Stimulated activated CD4-positive, alpha-beta T cell treated with anti-CD3 and anti-CD28 coated beads, Interleukin-12 subunit alpha, Interleukin-12 subunit beta, amount 100 ng/mL, for 4 hours (primary cell): ENCODE measurements at places on chromosomes 5 and 9.

DNA sequence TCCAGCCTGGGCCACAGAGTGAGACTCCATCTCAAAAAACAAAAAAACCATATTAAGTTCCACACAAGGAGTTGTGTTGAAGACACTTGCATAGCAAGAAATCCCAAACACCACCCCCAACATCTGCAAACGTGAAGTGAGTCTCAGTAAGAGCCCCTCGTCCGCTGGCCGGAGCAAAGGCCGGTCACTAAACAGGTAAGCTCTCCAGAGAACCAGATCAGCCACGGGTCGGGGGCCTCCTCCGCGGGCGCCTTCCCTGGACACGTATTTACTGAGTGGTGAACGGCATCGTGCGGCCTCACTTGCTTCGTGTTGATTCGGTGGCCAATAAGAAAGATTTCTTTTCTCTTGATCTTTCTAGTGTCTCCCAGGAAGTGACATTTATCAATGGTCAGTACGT is 93.6 kb downstream of the MRPL36 start:
- no peak for DNase-seq

DNA sequence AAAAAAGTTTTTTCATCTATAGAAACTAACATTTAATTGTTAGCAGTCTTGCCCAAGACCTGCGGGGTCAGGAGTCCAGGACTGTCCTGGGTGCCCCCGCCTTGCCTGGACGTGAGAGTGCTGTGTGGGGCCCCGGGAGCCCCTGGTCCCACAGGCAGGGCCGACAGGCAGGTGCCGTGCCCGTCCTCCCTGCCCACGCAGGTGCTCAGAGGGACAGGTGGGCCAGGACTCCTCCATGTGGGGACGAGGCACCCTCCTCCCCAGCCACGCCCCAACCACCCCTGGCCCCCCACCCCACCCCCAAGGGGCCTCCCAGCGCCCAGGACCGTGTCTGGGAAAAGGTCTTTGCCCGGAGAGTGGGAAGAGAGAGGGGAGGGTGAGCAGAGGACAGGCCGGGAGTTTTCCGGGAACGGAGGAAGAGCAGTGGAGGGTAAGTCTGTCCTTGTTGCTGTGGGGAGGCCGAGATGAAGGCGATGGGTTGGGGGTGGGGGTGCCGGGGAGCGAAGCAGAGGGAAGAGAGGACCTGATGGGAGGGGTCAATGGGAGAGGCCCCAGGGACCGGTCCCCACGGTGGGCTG is 2.7 kb upstream of the LCN12 start:
- no peak for DNase-seq

GRCh38 chr5:112653638-112654205 is 84.0 kb upstream of the APC start:
- DNase-seq, result no peak

DNA sequence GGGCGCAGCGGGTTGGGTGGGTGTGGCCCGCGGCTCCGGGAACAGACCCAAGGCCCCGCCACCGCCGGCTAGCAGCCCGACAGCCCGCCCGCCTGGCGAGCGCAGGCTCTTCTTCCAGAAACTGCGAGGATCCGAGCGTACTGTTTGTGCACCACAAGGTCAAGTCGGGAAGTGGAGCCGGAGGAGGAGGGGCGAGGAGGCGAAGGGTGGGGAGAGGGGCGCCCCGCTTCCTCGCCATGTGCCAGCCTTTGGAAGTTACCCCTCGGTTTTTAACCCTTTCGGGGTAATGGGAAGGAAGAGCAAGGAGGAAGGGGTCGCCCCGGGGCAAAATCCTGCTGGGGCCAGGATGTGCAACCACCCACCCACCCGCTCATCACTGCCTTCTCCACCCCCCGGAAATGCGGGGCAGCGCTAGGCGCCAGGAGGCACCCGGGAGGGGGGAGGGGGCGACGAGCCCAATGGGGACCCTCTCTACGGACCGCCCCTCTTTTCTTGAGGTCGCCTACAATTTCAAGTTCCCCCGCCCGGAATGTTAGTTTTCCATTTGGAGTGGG is 1.1 kb upstream of the JADE2 start:
- peak; percentile 63 for DNase-seq

GRCh38 chr5:37005252-37005651 is 128.7 kb downstream of the NIPBL start:
- DNase-seq, result no peak

DNA sequence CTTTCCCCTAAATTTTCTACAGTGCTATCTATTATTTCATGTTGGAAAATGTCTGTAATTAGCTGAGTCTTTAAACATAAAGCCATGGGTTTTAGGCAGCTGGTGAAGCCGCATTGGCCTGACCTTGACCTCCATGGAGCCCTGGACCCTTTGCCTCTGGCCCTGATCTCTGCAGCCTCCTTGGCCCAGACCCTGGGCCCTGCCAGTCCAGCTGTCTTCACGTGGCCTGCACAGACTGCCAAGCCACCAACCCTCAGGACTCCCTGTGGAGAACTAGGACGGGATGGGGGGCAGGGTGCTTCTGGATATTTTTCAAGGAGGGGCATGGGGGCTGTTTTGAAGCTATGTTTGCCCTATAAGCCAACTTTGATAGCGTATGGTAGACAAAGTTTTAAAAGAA is 29.8 kb upstream of the PPARGC1B start:
- DNase-seq, result no peak

DNA sequence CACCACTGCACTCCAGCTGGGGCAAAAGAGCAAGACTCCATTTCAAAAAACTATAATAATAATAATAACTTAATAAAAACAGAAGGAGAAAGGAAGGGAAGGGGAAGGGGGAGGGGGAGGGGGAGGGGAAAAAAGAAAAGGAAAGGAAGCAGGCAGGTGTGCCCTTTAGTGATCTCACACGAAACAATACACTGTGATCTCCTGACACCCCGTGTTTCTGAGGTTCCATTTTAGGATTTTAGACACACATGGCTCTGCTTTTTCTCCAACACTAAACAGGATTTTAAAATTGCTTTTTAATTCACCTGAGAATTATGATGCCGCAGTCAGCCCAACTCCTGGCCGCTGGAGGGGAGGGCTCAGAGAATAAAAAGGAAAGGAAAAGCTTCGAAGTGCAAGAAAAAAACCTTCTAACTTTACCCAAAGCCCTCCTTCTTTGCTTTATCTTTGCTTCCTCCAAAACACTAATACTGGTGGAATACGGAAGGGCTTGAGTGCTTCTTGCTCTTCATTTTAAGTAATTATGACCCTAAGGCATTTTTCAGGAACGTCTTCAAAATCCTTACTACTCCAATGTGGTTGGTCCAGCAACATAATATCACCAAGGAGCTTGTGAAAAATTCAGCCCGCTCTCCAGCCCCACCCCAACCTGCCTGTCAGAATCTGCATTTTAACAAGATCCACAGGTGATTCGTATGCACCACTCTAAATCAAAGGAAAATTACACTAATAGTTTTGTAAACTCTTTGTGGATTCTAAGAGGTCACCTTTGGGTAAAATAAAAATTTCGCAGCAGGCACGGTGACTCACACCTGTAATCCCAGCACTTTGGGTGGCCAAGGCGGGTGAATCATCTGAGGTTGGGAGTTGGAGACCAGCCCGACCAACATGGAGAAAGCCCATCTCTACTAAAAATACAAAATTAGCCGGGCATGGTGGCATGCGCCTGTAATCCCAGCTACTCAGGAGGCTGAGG is 66.0 kb downstream of the MYO10 start:
- no peak for DNase-seq

- no peak for DNase-seq
Observed at GRCh38 chr5:179467441-179467840, 82.9 kb upstream of the RUFY1 start.

- DNase-seq, result no peak
Observed at GRCh38 chr5:33936381-33937016, at the start of gene RXFP3. RXFP3 (plus strand) TSS chr5:33936386; CDS start chr5:33936741, 355 bp downstream.

GRCh38 chr5:119395080-119395836 is 39.4 kb downstream of the TNFAIP8 start:
- DNase-seq, result no peak

DNA sequence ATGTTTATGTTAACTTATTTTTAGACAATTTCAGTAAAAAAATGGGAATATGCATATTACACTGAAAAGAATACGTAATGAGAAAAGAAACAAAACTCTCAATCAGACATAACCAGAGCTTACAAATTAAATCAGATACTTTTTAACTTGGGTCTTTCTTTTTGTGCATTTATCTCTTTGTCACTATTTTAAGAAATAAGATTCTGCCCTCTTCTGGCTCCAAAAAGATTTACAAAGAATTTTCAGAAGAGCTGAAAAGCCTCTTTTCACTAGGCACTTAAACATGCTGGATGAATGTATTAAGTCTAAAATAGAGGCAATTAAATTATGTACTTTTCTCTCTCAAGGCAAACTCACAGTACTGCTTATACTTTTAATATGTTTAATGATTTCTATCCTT is 55.5 kb downstream of the CEP120 start:
- no peak for DNase-seq

GRCh38 chr9:107547772-107548297 is 58.3 kb upstream of the KLF4 start:
- DNase-seq, result no peak

DNA sequence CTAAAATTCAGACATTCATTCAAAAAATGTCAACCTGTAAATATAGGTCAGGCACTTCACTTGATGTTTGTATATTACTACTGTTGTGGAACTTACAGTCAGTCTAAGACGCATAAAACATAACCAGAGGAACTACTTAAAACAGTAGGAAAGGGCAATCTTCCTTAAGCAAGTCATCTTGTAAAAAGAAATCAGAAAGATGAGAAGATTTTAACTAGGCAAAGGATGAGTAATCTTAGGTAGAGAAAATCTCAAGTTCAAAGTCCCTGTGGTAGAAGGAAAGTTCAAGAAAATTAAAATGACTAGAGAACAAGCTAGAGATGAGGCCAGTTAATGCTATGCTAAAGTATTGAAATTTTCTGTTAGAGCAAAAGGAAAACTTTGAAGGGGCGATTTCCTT is 152.4 kb downstream of the RAPGEF6 start:
- no peak for DNase-seq

DNA sequence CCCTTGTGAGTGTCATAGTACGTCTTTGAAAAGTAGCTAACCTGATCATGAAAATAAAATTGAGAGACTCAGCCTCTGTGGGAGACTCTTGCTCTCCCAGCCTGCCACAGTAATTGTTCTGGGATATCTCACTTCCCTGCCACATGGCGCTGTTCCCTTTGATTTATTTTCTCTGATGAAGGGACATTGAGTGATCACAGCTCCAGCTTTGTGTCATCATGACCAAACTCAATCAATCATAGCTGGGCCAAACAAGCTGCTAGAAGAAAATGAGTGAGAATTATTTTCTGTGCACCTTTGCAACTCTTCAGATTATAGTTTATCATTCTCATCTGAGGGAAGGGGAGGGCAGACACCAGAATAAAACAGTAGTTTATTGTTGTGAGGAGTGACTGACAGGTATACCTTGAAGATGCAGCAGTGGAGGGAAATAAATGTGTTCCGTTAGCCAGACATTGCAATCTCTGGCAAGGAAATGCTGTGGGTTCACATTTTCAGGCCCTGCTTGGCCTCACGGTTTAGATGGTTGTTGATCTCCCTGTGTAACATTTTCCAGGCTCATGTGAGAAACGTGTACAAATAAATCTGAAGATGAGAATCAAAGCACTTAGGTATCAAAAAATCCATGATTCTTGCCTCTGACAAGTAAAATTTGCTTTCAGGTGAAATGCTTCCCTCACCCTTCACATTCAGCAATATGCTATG is 174.7 kb upstream of the FBXL17 start:
- DNase-seq, result no peak

- DNase-seq, result no peak
Observed at GRCh38 chr5:10424124-10424731, 17.5 kb upstream of the ROPN1L start.

- no peak for DNase-seq
Observed at GRCh38 chr5:129135633-129136032, 41.1 kb downstream of the ISOC1 start.

DNA sequence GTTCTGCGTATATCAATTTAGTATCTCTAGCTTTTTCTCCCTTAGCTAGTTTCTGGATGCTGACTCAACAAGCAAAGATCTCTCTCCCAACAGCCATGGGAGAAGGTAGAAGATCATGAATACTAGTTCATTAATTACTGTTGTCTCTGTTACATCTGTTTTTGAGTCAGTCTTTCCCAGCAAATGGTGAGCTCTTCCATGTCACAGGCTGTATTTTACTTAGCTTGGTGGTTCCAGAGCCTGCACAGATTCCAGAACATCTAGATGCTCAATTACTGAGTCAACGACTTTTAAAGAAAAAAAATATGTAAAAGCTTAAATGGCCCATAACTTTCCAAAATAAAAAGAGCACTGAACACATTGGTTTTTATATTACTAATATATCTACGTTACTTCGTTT is 307.2 kb downstream of the NSG2 start:
- DNase-seq, result no peak

- DNase-seq, result no peak
Observed at GRCh38 chr9:136773386-136774044, 9.2 kb upstream of the LCN15 start.

DNA sequence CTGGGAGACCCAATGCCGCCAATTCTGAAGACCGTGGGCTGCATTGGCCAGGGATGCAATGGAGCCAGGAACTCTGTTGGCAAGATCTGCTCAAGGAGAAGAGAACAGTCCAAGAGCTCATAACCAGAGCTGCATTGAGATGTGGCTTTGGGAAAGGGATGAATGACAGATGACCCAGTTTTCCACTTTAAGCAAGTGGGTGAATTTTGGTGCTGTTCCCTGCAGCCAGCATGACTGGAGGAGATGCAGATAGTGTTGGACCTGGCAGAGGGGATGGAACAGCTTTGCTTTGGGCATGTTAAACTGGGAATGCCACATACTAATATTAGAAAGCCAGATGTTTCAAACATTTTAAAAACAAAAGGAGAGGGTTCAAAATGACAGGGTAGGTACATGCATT is 143.1 kb downstream of the FSTL4 start:
- no peak for DNase-seq

GRCh38 chr9:124291801-124292396 is 34.1 kb downstream of the NEK6 start:
- DNase-seq, result peak; percentile 33

DNA sequence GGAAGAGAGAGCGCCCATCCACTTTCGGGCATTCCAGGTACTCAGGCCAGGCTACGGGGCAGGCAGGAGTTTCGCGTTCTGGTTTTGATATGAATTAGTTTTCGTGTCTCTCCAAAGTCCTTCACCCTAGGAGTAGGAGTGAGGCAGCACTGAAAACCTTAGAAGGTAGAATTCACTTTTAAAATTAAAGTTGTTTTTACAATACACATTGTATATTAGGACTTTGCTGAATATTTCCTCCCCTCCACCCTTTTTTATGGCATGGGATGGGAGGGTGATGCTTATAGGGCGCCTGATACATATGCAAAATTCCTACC is 747 bp downstream of the ITGA1 start:
- DNase-seq, result no peak

DNA sequence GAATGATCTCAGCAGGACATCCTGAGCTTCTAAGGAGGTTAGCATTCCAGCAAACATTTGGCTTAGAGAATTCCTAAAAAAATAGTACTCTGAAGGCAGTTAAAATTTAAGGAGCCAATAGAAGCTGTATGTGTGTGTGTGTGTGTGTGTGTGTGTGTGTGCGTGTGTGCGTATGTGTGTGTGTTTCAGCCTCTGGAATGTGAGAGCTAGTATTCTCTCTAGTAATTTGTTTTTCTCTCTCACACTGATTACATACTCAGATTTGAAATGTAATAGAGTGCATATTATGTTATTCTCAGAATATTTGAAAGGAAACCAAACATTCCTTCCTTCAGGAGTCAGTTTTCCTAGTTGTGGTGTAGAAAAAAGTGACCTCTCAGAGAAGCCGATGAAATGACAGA is 279.6 kb downstream of the TMEM38B start:
- DNase-seq, result no peak
